Spinal cord (tissue), 10 donors: ENCODE measurements at places on chromosomes 3 and 15. TPM values are rescaled to one million over a fixed set of nuclear protein-coding genes. Genes with fewer than 3 reads are reported as not detected.

DNA sequence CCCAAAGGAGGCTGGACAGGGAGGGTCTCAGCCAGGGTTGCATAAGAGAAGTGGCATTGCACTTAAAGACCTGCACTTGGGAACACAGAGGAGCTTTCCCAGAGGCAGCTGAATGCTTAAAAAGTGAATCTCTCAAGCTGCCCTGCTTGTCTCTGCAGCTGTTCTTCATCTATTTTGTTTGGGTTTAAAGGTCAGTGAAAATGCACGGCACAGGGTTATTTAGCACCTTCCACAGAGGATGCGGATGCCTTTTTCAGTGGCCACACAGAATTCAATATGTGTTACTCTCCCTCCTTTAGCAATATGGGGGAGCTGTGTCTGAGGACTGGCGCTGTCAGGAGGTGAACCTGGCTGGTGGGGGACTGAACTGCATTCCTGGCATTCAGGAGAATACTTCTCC is 22.7 kb upstream of the CTNNB1 start:
- no peaks in the 10 kb centered on the region for H3K36me3 ChIP-seq
- no peaks in the 10 kb centered on the region for H3K4me1 ChIP-seq
- H3K27ac ChIP-seq = no peak overlapping the region
- DNase-seq = no peak
- H3K4me3 ChIP-seq = no peak overlapping the region
- H3K27me3 ChIP-seq = no peaks in the 10 kb centered on the region

DNA sequence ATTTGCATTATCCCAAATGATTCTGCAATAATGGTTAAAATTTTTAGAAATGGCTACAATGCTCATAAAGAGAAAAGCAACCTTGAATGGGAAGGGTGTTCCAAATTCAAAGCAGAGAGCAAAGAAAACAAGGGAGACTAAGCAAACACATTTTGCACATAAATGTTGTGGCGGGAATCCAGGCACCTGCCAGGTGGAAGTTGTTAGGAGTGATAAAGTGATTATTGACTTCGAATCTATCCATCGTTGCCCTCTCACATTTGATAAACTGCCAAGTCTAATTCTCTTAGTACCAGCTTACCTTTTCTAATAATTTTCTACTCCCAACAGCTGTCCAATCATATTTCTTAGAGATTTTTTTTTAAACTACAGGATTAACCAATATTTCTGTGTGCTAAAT is 244.5 kb downstream of the CACNA2D3 start:
- DNase-seq = no peak
- H3K27me3 ChIP-seq = no peaks in the 10 kb centered on the region
- no peaks in the 10 kb centered on the region for H3K4me1 ChIP-seq
- no peaks in the 10 kb centered on the region for H3K36me3 ChIP-seq
- no peak overlapping the region for H3K27ac ChIP-seq

GRCh38 chr15:87758794-87759418 is 497.6 kb downstream of the NTRK3 start:
- no peak for DNase-seq
- H3K4me3 ChIP-seq = no peak overlapping the region
- no peaks in the 10 kb centered on the region for H3K27me3 ChIP-seq
- no peak overlapping the region for H3K27ac ChIP-seq
- peaks cover under 1% of the 10 kb centered on the region for H3K4me1 ChIP-seq

DNA sequence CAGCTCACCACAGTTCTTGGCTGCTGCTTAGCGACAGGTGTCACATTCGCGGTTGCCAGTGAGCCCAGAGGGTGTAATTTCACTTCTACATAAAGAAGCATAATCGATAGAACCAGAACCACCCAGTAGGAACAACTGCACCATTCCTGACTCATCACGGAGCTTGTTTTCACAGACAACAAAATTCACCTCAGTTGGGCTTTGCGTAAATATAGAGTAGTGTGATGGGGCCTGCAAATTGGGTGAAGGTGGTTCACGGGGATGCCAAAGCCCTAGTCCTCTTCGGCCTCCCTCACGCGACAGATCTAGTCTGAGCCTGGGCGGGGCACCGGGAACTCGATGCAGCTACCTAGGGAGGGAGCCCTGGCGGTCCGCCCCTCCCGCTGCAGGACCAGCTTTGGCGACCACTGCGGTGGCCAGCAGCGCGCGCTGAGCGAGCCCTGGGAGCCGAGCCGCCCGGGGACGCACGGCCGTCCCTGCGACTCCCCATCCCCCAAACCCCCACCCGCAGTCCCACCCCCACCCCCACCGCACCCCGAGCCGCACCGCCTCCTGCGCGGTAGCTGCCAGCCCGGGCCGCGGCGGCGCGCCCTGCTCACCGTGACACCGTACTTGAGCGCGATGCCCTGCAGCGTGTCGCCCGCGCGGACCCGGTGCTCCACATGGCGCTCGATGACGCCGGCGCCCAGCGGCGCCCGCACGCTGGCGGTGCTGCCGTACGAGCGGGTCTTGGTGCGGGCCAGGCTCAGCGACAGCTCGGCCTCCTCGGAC is 519 bp downstream of the LYSMD2 start:
- peaks cover 18% of the 10 kb centered on the region for H3K4me1 ChIP-seq
- no peak for DNase-seq
- H3K4me3 ChIP-seq = peak overlapping the region; percentile 50

GRCh38 chr3:16886303-16886683 is 1.5 kb downstream of the PLCL2 start:
- peaks cover 16% of the 10 kb centered on the region for H3K4me1 ChIP-seq
- no peaks in the 10 kb centered on the region for H3K27me3 ChIP-seq
- no peak overlapping the region for H3K27ac ChIP-seq
- peak overlapping the region; percentile 73 for H3K4me3 ChIP-seq
- DNase-seq = peak; percentile 37

DNA sequence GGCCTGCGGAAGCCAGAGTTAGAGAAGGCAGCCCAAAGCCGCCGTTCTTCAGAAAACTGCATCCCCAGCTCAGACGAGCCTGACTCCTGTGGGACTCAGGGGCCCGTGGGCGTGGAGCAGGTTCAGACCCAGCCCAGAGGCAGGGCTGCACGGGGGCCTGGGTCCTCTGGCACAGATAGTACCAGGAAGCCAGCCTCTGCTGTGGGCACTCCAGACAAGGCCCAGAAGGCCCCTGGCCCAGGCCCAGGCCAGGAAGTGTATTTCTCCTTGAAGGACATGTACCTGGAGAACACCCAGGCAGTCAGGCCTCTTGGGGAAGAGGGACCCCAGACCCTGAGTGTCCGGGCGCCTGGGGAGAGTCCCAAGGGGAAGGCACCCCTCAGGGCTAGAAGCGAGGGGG is 23.1 kb downstream of the ALPK3 start:
- H3K4me3 ChIP-seq = no peak overlapping the region
- H3K27ac ChIP-seq = no peak overlapping the region
- peaks cover 22% of the 10 kb centered on the region for H3K36me3 ChIP-seq
- peaks cover 6% of the 10 kb centered on the region for H3K4me1 ChIP-seq
- DNase-seq = no peak
- no peaks in the 10 kb centered on the region for H3K27me3 ChIP-seq

DNA sequence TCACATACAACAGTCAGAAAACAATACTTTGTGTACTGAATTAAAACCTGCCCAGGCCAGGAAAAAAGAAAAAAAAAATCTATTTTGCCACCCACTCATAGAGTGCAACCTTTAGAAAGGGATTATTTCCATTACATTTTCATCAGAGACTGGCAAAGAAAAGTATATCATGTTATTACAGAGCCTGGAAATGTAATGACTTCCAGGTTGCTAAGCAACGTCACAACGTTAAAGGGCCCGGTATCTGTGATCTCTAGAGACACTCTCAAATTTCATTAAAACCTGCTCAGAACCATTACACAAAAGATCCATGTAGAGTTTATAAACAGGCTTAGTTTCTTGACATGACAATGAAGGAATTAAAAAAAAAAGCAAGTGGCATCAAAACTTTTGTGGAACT is 170.5 kb downstream of the CTNNB1 start:
- no peak overlapping the region for H3K27ac ChIP-seq
- peaks cover 5% of the 10 kb centered on the region for H3K4me1 ChIP-seq
- H3K4me3 ChIP-seq = no peak overlapping the region
- H3K27me3 ChIP-seq = no peaks in the 10 kb centered on the region
- no peaks in the 10 kb centered on the region for H3K36me3 ChIP-seq

DNA sequence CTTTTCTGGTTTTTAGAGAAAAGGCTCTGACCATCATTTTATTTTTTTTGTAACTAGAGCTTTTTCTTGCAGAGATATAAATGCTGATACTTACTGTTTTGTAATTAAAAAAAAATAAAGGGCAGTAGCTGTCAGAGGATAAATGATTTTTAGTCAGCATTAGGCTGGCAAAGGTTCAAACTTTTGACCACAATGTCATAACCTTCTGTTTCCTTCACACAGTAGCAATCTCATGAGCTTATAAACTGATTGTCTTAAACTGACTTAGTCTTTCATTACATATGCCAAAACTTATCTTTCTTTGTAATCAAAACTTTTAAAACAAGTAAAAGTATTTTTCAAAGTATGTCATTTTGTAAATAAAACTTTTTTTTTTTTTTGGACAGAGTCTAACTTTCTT is 841.9 kb downstream of the OTOL1 start:
- no peaks in the 10 kb centered on the region for H3K36me3 ChIP-seq
- H3K4me3 ChIP-seq = no peak overlapping the region
- no peaks in the 10 kb centered on the region for H3K27me3 ChIP-seq
- no peak for DNase-seq

DNA sequence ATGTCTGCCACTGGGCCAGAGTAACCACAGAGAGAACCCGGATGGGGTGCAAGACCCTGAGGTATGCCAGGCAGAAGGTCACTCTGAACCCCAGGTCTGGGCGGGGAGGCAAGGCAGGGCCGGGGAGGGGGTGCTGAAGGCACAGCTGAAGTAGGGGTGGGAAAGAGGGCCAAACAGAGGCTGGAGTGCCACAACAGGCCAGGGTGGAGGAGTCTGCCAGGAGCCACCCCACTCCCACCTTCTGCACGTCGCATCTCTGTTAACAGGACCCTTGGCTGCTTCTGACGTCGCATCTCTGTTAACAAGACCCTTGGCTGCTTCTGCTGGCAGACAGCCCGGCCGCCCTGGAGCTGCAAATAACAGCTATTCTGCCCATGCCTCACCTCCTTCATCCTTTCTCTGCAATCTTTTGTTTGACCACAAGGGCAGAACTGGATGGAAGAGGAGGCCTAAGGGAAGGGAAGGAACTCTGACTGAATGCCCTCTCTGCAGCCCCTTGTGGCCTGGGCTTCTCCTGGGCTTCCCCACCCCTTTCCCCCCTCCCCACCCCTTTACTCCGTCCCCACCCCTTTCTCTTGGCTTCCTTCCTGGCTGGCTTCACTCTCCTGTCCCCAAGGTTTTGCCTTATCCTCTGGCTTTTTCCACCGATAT is 20.6 kb upstream of the FBLN2 start:
- no peaks in the 10 kb centered on the region for H3K36me3 ChIP-seq
- no peaks in the 10 kb centered on the region for H3K27me3 ChIP-seq
- no peak overlapping the region for H3K4me3 ChIP-seq
- DNase-seq = no peak
- no peak overlapping the region for H3K27ac ChIP-seq

DNA sequence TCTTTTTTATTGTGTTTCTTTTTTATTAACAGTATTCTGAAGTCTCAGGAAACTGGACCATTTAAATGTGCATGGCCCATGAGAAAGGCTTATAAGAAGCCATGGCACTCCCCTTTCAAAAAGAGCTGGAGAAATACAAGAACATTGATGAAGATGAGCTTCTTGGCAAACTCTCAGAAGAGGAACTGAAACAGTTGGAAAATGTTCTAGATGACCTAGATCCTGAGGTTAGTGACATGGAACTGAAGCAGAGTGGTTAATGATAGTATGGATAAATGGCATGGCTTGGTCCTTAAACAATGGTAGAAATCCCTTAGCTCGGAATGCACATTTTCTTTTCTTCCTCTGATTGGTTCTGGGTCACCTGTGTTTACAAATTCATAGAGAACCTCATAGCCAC is 14.9 kb downstream of the TMOD2 start:
- peak overlapping the region; percentile 73 for H3K27ac ChIP-seq
- no peaks in the 10 kb centered on the region for H3K27me3 ChIP-seq

DNA sequence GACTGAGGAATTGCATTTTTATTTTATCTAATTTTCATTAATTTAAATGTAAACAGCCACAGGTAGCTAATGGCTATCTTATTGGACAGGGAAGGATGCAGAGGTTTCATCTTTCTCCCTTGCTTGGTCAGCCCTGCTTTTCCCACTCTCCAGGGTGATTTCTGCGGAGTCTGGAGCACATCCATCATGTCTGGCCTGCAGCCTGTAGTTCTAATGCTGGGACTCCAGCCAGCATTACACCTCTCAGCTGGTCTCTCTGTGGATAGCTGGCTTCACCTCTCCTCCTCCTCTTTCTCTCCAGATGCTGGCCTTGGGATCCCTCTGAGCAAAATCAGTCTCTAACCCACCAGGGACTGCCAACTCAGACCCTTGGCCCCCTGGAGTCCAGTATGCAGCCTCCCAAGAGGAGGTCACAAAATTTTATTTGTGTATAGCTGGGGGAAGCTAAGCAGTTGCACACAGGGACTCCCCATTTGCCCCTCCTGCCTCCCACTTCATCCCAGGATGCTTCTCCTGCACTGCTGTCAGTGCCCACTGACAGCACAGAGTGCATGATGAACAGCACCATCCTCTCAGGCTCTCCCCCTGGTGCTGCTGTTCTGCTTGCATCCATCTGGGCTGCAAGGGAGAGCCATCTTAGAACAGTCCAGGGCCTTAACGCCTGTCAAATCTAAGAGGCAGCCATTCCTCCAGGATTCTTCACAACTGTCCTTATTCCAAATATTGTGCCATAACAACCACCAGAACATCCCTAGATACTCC is 1.7 kb downstream of the BFSP2 start:
- DNase-seq = no peak
- H3K27ac ChIP-seq = no peak overlapping the region
- no peak overlapping the region for H3K4me3 ChIP-seq
- no peaks in the 10 kb centered on the region for H3K27me3 ChIP-seq

GRCh38 chr3:169998668-169999131 is 32.1 kb downstream of the SEC62 start:
- no peaks in the 10 kb centered on the region for H3K4me1 ChIP-seq
- H3K27ac ChIP-seq = no peak overlapping the region
- DNase-seq = no peak
- no peak overlapping the region for H3K4me3 ChIP-seq
- peaks cover 3% of the 10 kb centered on the region for H3K36me3 ChIP-seq

The RPLP1 gene
- 425 TPM for total RNA-seq

The FSTL1 gene
- total RNA-seq = 446 TPM

The P2RY14 gene
- total RNA-seq = 8.9 TPM

The RBM5 gene
- 291 TPM for total RNA-seq

The SCN11A gene
- total RNA-seq = 44.3 TPM

The HGD gene
- 0.50 TPM for total RNA-seq
